Femur (tissue), 1 donor: ENCODE measurements at places on chromosomes 2 and 18.

- no peak for DNase-seq
These were observed 316.3 kb upstream of the LRRTM4 start for GRCh38 chr2:77838441-77838840.

DNA sequence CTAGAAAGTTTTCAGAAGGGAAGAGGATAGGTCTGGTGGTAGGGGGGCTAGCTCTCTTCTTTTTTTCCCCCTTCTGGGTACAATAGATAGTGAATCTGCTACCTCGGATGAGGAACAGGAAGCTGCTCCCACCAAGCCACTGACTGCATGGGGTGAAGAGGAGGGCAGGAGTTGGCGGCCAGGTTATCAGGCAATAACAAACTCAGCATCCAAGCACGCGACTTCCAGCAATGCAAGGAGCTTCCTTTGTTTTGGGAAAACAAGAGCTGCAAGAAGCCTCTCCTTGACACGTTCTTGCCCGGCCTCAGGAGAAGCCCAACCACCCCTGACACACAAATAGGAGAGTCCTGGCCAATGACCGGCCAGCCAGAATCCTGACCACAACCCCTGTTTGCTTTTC is 32.2 kb downstream of the NHEJ1 start:
- DNase-seq, result no peak

DNA sequence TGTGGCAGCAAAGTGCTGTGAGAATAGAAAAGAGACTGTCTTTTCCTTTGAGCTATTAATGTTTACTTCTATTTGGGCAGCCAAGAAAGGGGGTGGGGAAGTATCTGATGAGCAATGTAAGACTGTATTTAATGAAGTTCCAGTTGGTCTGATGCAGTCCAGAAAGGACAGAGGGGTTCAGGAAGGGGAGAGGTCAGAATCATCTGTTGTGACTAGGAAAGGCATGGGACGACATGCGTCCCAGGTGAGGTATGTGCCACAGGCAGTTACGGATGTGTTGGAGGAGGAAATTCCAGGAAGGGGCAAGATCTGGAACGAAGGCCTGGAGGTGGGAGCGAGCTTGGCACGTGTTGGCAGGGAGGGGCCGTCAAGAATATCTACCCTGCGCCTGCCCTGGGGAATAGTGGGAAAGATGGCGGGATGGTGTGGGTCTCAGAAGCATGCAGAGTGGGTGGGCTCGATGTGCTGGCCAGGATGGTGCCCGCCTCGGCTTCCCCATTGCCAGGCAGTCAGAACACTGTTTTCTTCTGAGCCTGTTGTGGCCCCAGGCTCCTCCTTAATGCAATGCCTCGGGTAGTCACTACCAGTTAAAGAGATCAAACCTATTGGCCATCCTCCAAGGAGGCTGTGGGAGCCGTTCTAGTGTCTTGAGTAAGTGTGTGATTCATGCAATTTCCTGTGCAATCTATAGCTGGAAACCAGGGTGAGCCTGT is 57.8 kb upstream of the TXNDC2 start:
- peak; percentile 56 for DNase-seq

DNA sequence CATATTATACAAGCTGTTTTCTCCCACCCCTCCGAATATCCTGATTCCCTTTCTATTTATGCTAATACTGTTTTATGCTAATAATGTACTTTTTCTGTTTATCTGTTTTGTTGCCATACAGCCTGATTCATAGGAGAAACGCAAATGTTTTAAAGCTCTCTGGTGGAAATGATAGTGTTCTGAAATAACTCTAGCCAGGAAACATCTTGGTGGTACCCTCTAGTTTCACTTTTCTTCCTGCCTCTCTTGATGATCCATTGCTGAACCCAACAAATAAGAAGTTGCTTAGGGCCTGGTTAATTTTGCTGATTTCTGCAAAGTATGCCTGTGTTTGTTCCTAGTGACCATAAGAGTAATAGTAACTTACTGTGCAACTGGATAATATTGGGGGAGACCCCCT is 148.4 kb upstream of the KCTD1 start:
- no peak for DNase-seq

GRCh38 chr2:23441414-23441813 is 56.4 kb downstream of the KLHL29 start:
- DNase-seq, result no peak

GRCh38 chr2:187875261-187876141 is 321.3 kb upstream of the TFPI start:
- no peak for DNase-seq

DNA sequence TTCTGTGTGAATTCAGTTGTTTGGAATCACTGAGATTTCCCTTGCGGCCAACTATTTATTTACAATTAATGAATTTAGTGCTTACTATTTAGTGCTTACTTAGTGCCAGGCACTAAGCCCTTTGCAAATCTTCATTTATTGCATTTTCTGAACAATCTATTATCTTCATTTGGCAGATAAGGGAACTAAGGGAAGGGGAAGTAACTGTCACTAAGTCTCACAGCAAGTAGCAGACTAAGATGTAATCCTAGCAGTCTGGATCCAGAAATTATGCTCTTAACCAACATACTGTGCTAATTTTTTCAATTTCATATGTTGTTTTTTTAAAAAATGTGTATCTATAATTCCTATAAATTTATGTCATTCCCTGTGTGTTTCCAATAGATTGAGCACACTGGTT is 214.4 kb upstream of the EPC2 start:
- no peak for DNase-seq

DNA sequence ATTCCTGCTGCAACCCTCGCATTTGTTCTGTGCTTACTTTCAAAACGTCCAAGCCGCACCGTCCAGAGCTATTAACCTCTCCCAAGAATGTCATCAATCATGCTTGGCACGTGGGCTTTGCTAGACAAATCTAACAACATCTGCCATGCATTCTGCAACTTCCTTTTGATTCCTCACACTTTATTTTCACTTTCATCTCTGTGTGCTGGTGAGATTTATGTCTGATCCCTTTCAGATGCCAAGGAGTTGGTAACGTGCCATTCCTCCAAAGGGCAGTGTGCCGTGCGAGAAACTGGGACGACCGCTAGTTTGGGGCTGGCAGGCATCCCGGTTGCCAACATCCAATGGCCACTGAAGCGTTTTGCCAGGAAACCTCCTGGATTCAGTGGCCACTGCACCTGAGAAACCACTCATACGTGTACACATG is 230.0 kb upstream of the PARD3B start:
- DNase-seq, result no peak

DNA sequence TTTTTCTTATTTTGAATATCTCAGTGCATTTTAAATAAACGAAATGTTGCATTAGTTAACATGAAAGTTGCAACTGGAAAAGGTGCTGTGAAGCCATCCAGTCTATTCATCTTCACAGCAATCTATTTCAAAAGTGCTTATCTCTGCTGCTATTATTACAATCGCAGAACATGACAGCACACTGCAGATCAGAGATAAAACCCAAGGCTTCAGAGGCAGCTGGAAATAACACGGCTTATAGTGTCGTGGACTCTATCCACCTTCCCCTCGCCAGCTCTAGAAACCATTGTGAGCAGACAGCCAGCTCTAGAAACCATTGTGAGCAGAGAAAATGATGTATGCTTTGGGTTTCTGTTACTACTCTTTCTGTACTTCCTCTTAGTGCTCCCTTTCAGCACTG is 1140.8 kb upstream of the CELF4 start:
- DNase-seq, result no peak

DNA sequence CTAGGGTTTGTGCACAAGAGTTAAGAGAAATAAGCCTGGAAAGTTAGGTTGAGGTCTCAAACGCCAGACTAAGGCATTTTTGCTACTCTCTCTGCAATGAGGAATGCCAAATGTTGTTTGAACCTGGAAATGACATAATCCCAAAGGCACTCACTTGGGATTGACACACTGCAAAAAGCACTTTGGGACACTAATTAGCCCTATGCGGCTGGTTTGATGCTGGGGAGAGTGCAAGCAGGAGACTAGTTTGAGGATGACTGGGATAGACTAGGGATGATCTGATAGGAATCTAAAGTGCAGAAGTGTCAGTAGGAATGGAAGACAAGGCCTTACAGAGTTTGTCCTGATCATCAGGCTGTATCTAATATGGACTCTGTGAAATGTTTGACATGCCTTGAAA is 469.0 kb downstream of the SLC4A3 start:
- no peak for DNase-seq

DNA sequence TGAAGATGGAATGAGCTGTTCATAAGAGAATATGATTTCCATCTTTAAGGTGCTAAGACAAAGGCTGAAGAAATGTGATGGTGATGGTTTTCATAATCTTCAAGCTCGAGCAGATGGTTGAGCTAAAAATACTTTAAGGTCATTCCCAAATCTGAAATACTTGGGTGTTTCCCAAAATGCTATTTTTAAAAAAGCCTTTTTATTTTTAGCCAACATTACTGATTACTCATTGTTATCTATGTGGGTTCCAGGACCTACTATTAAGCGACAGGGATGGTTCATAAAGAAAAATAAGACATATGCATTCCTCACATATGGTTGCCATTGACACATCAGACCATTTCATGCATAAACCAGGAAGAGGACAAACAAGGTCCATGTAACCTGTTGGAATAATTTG is 298.5 kb downstream of the PLCL1 start:
- no peak for DNase-seq

GRCh38 chr2:128252501-128252900 is 66.2 kb downstream of the HS6ST1 start:
- DNase-seq, result no peak

- DNase-seq, result no peak
These were observed 28.7 kb downstream of the MTERF4 start for GRCh38 chr2:241073166-241074064.

DNA sequence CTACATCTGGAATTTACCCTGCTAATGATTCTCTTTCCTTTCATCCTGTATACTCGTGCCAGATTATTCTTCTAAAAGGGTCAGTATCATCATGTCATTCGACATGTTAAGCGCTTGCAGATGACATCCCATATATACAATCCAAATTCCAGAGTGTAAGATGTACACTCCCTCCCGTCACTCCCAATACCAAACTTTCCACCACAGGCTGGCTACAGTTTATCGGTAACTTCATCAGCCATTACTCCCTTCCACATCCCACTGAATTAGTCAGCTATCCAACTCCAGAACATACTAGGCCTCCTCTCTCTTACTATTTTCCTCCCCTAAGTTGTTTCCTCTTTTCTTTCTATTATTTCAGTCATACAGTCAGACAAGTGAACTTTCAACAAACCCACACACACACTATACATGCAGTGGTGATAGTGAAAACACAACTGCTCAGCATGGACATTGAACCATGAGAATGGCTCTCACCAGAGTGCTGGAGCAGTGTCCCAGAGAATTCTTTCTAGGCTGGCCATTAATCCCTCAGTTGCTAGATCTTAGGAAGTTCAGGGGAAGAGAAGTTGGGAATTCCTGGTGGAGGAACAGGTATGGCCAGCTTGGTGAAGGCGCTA is 10.6 kb upstream of the NMI start:
- no peak for DNase-seq

DNA sequence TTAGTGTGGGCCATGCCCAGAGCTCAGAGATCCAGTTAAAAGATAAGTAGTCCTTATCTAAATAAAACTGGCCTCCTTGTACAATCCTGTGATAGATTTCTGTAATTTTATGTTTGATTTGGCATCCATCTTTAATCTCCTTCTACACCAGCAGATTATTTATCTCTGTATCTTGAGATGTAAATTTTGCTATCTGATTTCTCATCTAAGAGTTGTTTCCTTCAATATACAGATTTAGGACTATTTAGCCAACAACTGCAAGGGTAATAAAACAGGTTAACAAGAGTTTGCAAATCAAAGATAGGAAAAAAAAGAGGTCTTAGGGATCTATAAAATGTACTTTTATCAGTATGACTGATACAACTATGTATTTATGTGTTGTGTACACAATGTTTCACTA is 68.6 kb upstream of the ABCA12 start:
- DNase-seq, result no peak

DNA sequence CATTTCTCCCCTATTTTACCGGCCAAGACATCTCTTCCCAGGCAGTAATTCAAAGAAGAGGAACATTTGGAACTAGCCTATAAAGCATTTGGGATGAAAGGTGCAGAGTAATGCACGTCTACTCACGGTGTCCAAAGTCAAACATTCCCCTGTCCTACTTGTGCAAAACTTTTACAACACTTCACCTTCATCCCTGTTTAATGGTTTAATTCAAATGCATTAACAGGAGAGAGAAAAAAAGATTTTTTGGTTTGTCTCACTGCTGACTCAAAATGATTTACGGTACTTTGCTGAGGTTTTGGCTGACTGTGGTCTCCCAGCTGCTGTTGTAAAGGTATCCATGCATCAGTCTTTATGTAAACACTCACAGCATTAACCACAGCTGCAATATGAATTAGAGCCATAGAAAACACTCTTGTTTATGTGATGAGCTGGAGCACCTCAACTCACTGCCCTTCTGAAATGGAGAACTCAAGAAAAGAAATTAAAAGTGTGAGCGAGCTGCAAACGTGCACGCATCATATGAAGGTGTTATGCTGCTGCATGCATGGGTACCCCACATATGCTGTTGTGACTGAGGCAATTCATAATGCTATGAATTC is 220.5 kb downstream of the PIEZO2 start:
- DNase-seq, result peak; percentile 60

GRCh38 chr2:16824472-16824871 is 158.8 kb upstream of the CYRIA start:
- no peak for DNase-seq

DNA sequence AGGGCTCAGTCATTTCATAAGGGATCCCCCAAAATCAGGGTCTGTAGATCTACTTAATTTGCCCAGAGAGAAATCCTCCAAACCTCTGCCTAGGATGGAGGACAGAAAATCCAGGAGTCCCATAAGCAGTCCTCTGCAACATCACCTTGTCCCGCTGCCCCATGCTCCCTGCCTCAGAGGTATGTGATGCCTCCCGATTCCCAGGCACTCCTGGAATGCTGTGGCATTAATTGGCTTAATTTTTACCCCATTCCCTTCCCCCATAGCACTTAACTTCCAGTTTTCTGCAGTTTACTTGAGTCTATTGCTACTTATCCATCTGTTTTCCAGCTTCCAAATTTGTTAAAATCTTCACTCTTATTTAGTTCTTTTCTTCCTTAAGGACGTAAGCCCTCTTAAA is 91.6 kb upstream of the TSPYL6 start:
- no peak for DNase-seq

GRCh38 chr2:122704109-122704563 is 948.7 kb downstream of the TSN start:
- DNase-seq, result no peak

DNA sequence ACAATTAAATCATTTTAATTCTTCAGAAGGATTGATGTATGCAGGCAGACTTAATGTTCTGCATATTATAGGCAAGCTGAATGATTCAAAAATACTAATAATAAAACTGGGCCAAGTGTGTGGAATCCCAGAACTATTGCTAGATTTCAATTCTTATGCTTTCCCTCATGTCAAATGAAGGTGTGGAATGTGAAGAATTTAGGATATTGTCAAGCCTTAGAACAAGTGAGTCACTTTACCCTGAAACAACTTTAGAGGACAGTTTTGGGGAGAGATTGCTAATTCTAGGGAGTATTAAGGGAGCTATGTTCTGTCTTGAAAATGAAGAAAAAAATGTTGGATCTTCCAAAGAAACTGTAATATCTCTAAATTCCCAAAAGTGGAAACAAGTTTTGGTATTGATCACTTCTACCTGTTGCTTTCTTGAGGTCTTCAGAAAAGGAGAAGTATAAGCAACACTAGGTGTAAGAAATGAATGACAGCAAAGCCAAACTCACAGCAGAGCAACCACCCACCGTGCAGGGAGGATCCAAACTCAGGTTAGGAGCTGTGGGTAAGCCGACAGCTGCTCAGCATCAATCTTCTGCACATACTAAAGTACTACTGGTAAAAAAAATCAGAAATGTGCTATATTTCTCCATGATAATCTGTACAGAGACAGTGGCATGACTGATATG is 818.1 kb downstream of the SLC4A3 start:
- no peak for DNase-seq
